HCT116 (cell line): ENCODE measurements at places on chromosomes 7 and 10.
A peak's percentile ranks its signal among the peaks of the same experiment; 100 is the strongest.

GRCh38 chr7:3561932-3562331 lies 260.9 kb downstream of the SDK1 start:
- DNase-seq: no peak

GRCh38 chr7:94509887-94510581 lies 425 bp downstream of the CASD1 start:
- no peak for DNase-seq

DNA sequence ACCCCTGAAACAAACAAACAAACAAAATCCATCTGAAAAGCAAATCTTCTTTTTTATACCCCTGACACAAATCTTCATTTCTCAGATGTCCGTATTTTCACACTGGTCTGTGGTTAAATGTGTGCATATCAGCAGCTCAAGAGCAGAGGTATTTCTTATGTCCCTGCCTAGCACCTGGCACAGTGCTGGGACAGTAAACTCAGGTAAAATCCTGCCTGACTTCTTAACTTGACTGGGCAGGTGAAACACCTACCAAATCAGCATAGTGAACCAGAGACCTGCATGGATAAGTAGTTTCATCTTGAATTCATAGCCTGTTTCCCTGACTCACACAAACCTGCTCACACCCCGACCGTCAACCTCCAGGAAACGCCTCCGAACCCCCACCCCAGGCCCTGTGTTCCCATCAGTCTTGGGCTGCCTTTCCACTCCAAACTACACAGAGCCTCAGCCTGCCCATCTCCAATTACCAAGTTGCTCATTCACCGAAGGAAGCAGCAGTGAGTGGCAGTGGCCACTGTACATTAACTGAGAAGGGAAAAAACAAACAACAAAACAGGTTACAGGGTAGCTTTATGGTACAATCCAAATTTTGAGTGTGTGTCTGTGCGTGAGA lies 109.9 kb downstream of the HECTD2 start:
- no peak for DNase-seq

GRCh38 chr10:78921895-78922294 lies 146.9 kb upstream of the ZMIZ1 start:
- no peak for DNase-seq

DNA sequence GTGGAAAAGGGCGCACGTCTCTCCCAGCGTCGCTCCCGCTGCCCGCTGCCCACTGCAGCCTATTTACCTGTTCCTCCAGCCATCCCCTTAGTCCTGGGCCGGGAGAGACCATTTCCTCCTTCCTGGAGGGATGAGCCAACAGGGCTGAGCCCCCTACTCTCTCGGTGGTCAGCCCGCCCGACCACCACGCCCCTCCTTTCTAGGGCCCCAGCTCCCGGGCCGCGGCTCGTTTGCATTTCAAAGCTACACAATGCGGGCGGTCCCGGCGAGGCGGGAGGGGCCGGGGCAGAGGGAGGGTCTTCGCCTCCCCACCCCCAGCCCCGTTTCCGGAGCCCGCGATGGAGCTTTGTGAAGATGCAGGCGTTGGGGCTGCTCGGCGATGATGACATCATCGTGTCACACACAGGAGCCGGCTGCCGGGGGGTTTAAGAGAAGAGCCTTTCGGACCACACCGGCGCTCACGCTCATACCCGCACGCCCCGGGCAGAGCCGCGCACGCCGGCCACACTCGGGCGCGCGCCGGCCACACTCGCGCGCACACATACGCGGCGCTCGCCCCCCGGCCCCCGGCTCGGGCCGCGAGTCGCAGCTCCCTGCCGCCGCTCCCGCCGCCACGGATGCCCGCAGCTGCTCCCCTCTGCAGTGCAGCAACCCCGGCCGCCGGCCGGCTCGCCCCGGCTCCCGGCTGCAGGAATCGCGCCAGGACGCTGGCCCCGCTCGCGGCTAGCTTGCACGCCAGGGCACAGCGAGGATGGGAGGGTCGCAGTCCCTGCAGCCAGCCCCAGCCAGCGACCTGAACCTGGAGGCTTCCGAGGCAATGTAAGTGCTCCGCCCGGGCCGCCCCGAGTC lies 107.7 kb upstream of the BTBD16 start:
- DNase-seq: no peak

- no peak for DNase-seq
Observed at GRCh38 chr7:116829041-116829440, 33.3 kb upstream of the CAPZA2 start.

GRCh38 chr7:129713544-129713943 lies 102.0 kb downstream of the NRF1 start:
- DNase-seq: no peak

DNA sequence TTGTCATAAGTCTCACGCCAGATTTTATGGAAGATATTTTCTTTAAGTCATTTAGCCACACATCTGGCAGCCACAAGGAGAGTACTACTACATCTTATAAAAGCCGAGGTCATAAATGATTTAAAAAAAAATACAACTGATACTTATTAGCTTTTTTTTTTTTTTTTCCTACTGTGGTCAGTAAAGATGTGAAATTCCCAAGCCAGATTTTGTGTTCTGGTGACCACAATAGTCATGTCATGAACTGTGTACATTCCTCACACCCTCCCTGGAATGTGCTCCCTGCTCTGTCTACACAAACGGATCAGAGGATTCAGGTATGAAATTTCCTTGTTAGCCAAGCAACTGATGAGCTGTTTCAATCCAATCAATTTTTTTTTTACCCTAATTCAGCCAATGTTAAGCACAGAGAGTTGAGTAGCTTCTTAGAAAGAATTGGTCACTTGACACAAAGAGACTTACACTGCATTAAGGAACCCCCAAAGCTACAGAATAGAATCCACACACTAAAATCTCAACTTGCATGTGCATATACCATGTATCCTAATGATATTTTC lies 54.7 kb downstream of the CHRM2 start:
- DNase-seq: no peak

DNA sequence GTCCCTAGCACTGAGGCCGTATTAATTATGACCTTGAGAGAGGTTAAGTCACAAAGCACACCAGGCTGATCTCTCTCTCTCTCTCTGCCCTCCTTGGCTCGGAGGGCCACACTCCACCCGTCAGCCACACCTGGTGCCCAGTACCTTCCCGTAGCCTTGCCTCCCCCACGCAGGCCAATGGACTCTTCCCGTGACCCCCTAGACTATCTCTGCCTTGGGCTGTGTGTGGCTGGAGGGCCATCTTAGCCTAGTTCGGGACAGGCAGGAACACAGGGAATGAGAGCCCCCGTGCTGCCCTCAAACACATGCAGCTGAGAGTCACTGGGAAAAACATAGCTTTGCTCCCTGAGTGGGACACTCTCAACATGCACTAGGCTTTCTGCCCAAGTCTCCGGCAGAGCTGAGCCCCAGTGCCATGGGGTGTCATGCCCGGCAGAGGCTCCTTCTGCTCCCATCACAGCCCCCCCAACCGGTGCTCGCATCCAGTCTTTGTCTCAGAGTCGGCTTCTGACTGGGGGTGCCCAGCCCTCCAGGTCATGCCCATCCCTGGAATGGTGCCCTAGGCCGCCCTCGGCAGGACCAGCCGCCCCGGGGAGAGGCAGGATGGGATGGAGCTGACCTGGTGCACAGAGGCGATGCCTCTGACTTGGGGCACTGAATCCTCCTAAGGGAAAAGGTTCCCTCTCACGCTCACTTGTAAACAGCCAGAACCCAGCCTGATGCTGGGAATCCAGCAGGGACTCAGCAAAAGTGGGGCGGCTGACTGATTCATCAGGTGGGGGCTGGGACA lies 63.0 kb downstream of the TCERG1L start:
- DNase-seq: no peak

GRCh38 chr10:16509996-16510395 lies 11.7 kb downstream of the C1QL3 start:
- DNase-seq: no peak

DNA sequence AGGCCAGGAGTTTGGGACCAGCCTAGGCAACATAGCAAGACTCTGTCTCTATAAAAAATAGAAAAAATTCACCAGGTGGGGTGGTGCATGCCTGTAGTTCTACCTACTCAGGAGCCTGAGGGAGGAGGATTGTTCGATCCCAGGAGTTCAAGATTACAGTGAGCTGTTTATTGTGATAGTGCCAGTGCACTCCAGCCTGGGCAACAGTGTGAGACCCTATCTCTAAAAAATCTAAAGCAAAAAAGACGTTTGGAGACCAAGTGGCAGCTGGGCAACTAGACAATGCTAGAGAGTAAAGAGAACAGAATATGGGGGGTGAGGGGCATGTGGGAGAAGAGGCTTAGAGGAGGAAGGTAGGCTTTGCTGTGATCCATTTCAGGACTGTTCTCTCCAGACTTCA lies 1.4 kb downstream of the PDSS1 start:
- no peak for DNase-seq

- DNase-seq: peak; percentile 49
Observed at GRCh38 chr10:96586419-96587263, at the start of gene TM9SF3. TM9SF3 (minus strand) TSS chr10:96587012; CDS start chr10:96586835, 177 bp downstream.

DNA sequence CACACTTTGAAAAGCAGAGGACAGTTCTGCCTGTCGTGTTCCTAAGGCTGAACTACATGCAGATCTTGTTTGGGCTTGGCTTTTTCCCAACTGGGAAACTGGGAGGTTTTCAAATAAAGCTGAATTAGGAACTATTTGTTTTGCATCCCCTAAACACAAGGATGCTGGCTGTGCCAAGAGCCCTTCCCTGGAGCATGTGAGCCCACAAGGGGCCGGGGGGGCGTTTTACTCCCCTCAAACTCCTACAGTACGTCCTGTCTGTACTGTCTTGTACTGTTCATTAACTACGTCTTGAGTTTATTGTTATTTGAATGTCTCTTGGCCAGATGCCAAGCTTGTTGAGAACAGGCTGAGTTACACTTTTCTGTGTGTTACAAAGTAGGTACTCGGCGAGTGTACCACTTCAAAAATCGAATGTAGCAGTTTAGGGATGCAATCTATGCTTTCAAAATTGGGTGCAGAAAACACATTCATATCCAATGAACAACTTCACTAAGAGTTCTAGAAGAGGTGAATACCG lies 94.9 kb downstream of the GFRA1 start:
- DNase-seq: no peak

- DNase-seq: no peak
Observed at GRCh38 chr10:129057856-129058663, 409.0 kb upstream of the MGMT start.

- DNase-seq: no peak
Observed at GRCh38 chr7:129626896-129627295, 15.4 kb downstream of the NRF1 start.
